Smooth muscle cell of bladder (primary cell): ENCODE measurements at places on chromosomes 7 and 10. TPM values are rescaled to one million over a fixed set of nuclear protein-coding genes. Genes with fewer than 3 reads are reported as not detected.

The LBX1 gene
- not detected in 2 replicates for total RNA-seq

The ENTPD1 gene
- 0.74 and 4.0 TPM in 2 replicates for total RNA-seq

The ELFN1 gene
- total RNA-seq: 1.1 and 2.1 TPM in 2 replicates

The ATXN7L1 gene
- 5.3 and 5.5 TPM in 2 replicates for total RNA-seq

The TMEM270 gene
- total RNA-seq: not detected in 2 replicates
